ENCODE measurements at places on chromosomes 1 and 21.

DNA sequence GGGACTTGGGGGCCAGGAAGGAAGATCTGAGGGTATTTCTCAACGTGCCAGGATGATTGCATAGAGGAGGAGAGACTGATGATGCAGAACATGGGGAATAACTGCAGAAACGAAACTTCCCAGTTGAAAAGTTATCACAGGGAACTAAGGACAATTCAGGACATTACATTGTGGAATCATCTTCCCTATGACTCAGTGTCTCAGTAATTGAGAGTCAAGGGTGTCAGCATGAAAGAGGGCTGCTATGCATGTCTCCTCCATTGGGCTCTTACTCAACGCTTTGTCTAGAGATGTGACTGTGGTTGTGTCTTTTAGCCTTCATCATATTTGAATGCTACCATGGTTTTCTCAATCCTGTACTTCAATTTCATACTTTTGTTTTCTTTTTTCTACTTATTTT is 48.9 kb upstream of the PTGFR start:
- DNase-seq = no peak

DNA sequence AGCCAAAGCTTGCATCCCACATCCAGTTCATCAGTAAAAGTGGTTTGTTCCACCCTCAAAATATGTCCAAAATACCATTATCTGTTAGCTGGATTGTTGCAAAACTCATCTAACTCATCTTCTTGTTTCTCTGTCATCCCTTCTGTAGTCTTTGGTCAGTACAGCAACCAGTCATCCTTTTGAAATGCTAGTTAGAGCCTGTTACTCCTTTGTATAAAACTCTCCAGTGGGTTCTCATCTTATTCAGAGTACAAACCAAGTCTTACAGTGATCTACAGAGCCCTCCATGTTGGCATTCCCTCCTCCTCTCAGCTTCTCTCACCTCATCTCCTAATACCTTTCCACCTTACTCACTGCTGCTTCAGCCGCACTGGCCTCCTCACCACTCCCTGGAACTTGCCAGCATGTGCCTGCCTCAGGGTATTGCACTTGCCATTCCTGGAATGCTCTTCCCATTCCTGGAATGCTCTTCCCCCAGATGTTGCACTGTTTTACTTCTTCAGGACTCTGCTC is 70.6 kb downstream of the LAMC1 start:
- no peak for DNase-seq

DNA sequence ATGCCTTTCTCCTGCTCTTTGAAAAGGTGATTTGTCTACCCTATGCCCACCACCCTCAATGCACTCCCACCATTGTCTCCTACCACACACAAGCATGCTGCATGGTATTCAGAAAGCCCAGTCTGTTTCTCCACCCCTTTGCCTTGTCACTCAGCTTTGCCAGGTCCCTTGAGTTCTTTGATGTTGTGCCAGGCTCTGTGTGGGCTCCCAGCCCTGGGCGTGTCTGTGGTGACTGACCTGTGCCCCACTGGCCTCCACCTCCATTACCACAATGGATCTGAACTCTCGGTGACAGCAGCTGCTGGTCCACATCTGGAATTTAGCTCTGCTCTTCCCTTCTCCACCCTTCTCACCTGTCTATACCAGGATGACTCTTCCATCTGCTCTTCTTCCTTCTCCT is 34.9 kb downstream of the ATP2B4 start:
- DNase-seq = no peak

DNA sequence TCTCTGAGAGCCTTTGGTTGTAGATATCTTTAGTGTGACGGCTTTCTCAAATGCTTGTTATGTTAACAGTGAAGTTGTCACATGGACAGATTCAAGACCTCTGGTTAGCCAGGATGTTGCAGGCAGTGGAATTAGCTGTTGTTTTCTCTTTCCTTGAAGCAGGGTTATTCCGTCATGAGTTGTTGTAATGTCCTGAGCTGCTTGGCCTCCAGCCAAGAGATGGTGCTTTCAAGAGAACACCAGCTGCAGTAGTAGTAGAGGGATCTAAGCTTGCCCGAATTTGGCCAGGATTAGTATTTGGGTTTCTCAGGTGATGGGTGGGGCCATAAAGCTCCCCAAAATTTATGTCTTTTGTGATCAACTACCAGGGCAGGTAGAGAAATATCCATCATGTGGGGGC is 13.4 kb downstream of the KCNE1 start:
- no peak for DNase-seq

- DNase-seq = no peak
These were observed 80.3 kb downstream of the RNF220 start for GRCh38 chr1:44485229-44485933.

- DNase-seq = no peak
These were observed 67.7 kb downstream of the PTGER3 start for GRCh38 chr1:70979881-70980280.

DNA sequence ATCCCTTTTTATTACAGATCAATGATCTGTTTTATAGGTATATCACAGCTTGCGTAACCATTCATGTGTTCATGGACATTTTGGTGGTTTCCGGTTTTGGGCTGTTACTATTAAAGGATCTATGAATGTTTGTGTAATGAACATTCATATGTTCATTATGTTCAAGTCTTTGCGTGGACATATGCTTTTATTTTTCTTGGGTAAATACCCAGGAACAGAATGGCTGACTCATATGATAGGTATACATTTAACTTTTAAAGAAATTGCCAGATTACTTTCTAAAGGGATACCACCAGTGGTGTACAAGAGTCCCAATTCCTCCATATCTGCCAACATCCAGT is 73.7 kb downstream of the SPATA46 start:
- no peak for DNase-seq

DNA sequence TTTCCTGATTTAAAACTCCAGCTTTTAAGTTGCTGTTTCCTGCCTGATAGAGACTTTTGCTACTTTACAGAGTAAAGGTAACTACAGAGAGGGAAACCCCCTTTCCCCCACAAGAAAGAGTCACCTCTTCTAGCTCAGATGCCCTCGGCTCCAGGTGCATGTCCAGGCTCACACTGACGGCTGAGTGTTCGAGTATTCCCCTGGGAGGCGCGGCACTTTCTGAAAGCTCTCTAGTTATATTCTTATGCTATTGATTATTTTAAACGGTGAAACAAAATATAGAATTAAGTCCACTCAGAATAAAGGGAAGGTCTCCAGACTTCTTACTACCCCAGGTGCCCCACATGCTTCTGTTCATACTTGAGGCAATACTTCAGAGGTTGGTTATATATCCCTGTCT is 160.3 kb upstream of the FMN2 start:
- no peak for DNase-seq

- DNase-seq = no peak
These were observed 84.3 kb upstream of the SPATA6 start for GRCh38 chr1:48556186-48556850.

DNA sequence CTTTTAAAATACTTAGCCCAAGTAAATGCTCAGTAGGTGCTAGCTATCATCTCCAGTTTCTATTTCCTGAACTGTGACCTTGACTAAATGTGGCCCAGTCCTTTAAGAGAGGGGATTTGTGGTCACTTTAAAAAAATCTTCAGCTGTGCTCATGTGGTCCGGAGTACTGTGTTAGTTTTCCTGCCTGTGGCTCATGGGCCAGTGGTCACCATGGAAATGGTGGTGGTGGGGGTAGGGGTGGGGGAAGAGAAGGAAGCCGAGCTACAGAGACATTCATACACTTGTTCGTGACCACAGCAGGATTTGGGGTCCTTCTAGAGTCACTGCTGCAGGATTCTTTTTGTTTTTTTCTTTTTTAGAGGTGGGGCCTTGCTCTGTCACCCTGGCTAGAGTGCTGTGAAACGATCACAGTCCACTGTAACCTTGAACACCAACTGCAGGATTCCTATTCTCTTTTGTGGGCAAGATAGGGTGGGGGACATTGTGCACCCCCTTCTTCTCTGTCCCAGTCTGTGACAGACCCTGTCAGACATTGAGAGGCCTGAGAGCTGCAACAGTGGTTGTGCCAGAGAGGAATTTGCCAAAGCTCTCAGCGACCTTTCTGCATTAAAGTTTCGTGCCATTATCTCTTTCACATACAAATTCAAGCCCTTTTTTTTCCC is 25.8 kb downstream of the KIF26B start:
- no peak for DNase-seq

DNA sequence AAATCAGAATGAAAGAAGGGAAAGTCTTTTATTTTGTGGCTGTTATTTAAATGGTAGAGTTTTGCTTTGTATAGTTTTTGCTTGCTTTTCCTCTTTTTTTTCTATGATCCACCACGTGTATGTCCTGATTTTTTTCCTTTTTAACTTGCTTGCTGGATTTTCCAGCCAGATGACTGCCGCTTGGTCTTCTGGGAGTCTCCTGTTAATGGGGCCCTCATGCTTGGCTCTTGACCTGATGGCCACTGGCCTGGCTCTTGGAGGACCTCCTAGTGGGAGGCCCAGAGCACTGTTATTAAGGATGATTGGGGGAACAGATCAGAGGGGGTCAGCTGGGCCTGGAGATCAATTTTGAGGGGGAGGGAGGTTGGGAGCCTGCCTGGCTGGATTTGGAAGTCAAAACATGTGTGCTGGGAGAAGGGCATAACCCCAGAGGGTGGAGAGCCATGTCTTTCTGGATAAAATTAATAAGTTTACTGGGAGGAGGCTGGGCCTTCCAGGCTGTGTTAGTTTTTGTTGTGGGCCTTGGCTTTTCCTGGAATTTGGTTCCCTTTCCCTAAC is 1.2 kb downstream of the FGGY start:
- DNase-seq = no peak

- DNase-seq = no peak
These were observed 8.5 kb downstream of the APP start for GRCh38 chr21:26162081-26162480.

DNA sequence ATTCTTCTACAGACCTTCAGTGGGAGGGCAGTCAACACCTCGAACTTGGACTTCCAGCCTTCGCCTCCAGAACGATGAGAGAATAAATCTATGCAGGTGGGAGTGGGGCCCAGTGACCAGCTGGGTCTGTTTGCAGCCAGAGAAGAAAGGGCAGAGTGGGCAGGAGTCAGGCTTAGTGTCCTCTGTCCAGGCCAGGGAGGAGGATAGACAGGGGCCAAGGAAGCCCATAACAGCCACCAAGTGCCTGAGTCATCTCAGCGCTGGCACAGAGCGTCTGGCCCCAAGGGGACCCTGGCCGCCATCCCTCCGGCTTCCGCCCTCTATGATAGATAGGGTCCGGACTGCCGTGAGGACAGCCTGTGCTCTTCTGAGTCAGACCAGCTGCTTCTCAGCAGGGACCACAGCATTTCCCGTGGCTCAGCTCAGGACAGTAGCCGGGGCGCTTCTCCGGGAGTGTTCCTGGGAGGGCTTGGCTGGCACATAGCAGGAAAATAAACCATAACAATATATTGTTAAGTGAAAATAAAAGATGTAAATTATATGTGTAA is 133.1 kb upstream of the C1orf174 start:
- no peak for DNase-seq

DNA sequence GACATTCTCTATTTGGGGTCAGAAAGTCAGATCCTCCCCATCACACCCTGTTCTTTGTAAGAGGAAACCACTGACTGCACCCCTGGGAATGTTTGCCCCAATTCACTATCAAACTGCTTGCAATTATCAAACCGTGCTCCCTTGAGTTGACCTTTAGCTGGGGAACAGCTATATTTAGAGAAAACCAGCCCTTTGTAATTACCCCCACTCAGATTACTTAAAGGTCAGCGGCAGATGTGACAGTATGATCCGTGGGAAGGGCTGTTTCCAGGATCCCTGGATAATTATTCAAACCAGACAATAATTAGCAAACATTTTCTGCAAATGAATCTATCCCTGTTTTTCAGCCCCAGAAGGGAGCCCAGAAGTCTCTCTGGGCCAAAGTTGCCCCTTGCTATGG is 242.7 kb downstream of the RRAGC start:
- no peak for DNase-seq

GRCh38 chr1:212503714-212504113 is 71.0 kb downstream of the NENF start:
- DNase-seq = no peak

DNA sequence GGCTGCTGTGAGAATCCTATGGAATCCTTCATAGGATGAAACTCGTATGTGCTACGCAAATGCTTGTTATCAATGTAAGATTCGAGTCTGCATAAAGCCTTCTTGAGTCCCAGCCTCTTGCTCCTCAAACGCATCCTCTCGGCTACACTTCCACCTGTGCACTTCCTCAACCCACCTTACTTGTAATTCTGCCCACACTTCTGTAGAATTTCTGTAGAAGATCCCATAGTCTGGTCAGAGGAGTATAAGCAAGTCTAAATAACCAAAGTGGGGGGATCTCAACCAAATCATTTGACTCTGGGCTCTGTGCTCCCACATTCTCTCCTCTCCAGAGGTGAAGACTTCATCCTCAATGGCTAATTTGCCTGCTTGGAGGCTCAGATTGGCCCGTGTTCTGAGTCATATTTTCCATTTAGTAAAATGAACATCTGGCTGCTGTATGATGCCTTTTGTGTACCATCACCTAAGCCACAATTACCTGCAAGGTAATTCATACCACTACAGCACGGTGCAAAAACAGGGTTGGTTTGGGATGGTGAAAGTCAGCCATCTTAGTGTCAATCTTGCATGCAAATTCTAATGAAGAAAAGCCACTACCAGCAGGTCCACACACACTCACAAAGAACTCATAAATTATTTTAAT is 63.2 kb downstream of the ITPKB start:
- DNase-seq = no peak
